ENCODE measurements at places on chromosomes 7 and 10.

DNA sequence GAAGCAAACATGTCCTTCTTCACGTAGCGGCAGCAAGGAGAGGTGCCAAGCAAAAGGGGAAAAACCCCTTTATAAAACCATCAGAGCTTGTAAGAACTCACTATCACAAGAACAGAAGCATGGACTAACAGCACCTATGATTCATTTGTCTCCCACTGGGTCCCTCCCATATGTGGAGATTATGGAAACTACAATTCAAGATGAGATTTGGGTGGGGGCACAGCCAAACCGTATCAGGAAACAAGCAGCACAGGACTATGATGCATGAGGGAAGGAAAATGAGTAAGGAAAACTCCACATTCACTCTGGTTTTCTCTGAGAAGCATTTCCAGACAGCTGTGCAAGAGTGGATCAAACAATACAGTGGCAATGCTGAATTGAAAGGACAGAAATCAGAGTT is 81.6 kb downstream of the RSU1 start:
- no peak for DNase-seq

DNA sequence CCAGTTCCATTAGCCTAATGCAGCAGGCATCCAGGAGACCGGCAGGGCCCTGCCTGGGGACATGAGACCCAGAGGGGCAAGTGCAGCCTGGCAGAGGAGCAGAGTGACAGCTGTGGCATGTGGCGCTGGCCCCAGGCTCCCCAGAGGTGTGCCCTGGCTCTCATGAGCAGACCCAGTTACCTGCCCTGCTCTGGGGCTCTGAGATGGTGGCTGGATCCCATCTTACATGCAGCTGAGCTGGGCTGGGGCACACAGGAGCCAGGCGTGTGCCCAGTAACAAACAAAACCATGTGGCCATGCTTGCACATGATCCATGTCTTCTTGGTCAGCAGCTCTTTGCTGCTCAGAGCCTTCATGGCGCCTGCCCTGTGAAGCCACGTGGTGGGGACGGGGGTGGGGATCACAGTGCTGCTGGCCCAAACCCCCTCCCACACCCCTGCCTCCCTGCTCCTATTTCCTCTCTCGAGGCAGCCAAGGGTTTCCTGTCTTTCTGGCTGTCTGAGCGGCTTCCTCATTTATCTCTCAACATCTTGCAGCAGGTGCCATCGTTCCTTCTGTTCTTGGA is 40.3 kb upstream of the GTF2I start:
- no peak for DNase-seq

- no peak for DNase-seq
Observed at GRCh38 chr7:1253681-1254181, 21.1 kb downstream of the UNCX start.

GRCh38 chr7:85186083-85186520 is 754 bp downstream of the SEMA3D start:
- DNase-seq, result no peak

GRCh38 chr10:20919481-20919880 is 22.4 kb upstream of the NEBL start:
- DNase-seq, result no peak

DNA sequence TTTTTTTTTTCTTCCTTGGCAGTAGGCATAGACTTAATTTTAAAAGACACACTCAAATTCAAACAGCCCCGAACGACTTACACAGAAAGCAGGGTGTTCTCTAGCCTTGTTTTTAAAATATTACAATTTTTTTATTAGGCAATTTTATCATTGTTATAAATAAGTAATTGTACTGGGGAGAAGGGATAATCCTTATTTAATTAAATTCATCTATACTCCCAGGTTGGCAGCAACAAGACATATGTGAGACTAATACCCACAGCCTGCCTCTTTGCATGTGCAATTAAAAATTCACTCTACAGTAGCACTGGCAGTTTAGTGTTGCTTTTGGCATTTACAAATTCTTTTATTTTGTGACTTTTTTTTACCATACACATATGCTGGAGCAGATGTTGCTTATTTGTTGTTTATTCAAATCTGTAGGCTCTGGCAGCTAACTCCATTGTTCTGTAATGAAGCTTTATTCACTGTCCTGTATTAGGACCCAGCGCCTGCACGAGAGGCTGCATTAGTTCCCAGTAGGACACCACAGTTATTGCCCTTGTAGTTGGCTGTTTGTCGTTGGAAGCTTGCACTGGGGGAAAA is 84.9 kb upstream of the PPP1R17 start:
- no peak for DNase-seq

- DNase-seq, result no peak
Observed at GRCh38 chr7:95429241-95429990, 5.4 kb downstream of the PON2 start.

DNA sequence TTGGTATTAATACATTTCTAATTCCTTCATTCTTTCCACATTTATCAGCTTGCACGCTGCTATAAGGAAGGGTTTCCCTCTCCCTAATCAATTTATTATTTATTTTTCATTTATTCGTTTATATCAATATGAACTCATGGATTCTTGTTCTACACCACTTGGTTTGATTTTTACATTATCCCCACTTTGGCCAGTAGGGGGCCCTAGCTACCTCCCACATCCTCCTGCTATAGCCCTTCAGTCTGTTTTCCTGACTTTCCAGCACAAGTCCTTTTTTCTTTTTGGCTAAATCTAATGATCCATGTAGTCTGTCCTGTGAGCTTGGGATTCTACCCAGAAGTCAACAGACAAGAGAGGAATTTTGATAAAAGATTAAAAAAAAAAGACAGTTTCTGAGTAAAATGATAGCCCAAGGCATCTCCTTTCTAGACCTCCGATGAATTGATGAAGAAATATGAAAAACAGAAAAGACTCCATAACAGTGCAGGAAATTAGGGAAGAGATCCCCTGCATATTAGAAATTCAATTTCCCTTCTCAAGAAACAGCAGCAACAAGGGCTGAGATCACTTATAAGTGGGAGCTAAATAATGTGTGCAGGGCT is 47.7 kb downstream of the LYZL2 start:
- DNase-seq, result no peak

DNA sequence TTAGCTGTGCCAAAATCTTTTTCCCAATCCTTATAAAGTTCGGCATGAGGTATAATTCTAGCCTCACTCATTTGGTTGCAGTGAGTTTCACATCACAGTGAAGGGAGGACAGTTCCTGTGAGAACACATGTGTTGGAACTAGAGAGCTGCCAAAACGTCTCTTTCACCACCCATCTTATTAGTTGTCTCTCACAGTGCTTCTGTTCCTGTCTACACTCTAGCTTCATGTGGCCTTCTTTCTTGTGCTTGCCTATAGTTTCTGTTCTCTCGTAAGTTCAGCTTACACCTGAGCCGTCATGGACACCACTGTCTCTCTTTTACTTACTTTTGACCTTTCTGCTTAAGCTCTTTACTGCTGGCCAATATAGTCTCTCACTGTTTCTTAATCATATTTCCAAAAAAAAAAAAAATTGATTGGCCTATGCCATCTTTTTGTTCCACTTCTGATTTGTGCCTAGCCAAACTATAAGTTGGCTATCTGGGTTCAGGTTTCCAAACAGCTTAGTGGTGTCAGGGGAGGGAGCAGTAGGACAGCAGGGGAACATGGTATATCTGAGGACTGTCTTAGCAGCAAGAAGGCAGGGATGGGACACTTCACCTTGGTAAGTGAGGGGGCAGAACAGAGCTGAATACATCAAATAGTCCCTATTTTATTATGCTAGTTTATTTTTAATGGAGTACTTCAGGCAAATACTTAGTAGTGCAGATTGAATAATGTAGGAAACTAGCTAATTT is 38.0 kb downstream of the ZNRF2 start:
- DNase-seq, result no peak

GRCh38 chr10:34655286-34656170 is 159.6 kb downstream of the PARD3 start:
- peak; percentile 1 for DNase-seq

DNA sequence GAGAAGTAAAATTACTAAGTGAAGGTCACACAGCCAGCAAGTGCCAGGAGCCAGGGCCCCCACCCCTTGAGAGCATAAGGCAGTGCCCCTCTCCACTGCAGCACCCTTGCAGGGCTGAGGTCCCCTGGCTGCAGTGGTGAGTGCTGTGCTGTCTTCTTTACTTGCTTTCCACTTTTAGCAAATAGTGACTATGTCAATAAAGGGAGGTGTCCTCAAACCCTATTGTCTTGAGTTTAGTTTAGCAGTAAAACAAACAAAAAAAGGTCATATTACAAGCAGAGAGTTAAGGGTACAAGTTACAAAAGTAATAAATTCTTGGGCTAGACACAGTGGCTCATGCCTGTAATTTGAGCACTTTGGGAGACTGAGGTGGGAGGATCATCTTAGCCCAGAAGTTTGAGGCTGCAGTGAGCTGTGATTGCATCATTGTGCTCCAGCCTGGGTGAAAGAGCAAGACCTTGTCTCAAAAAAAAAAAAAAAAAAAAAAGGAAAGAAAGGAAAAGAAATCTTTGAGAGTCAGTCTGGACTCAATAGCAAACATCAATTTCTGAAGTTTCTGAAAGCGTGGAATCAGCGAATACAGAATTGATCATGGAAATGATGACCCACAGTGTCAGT is 39.0 kb upstream of the KIF5B start:
- no peak for DNase-seq

GRCh38 chr10:61903928-61904344 is 2.4 kb downstream of the ARID5B start:
- DNase-seq, result no peak

GRCh38 chr10:60172363-60172990 is 217.2 kb downstream of the ANK3 start:
- DNase-seq, result no peak

DNA sequence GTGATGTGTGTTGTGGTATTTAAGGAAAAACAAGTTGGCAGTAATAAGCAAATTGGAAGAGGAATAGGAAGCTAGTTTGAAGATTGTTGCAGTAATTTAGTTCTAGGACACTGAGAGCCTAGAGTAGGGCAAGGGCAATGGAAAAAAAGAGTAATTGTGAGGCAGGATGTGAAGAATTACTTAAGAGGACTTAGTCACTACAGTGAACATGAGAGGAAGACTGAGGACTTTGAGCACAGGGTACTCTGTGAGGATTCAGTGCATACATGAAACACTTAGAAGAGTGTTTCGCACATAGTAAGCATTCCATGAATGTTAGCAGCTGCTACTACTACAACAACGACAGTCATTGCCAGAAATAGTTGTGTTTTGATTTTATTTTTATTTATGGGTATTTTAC is 30.9 kb upstream of the DKK1 start:
- DNase-seq, result no peak

DNA sequence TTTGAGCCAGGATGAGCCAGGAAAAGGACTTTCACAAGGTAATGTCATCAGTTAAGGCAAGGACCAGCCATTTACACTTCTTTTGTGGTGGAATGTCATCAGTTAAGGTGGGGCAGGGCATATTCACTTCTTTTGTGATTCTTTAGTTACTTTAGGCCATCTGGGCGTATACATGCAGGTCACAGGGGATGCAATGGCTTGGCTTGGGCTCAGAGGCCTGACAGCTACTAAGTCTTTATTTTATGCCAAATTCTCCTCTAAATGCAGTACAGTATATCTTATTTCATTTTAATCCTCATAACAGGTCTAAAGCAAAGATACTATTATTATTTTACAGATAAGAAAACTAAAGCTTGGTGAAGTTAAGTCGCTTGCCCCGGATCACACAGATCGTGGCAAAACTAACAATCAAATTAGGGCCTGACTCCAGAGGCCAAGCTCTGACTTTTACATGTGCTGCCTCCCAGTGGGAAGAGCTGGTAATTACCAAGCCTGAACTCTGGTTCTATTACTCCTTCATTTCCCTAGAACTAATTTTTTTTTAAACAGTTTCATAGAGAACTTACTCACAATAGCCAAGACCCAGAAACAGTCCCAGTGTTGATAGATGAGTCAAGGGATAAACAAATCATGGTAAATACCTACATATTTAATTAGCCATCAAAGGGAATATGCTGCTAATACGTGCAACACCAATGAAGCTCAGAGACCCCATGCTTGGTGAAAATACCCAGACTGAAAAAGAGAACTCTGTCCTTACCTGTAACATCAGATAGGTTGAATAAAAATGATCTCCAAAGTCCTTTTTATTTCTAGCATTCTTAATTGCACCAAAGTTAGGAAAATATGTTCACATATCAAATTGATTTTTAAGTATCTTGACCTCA is 35.4 kb downstream of the C7orf25 start:
- peak; percentile 8 for DNase-seq

DNA sequence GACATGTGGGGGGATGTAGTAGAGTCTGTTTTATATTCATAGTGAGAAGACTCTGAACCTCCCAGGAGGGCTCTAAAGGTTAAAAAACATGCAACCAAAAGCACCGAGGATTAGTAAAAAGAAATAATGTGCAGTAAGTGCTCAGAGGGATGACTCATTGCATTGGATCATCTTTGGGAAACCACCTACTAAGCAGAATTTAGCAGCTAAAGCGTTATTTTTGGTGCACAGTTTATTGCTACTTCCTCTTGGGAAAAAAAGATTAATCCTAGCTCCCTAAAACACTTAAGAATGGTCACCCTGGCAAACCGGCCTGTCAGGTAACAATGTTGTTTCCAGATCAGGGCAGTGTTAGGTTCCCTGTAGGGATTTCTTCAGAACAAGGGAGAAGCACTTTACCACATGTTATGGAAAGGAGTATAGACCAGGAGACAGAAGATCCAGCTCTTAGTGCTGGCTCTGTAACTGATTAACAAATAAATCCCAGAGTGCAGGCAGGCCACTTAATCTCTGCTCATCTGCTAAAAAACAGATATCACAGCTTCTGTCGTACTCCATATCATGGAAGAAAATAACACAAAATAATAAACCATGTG is 44.8 kb upstream of the FAM133B start:
- no peak for DNase-seq

- DNase-seq, result no peak
Observed at GRCh38 chr7:19026888-19027287, 90.5 kb downstream of the TWIST1 start.

DNA sequence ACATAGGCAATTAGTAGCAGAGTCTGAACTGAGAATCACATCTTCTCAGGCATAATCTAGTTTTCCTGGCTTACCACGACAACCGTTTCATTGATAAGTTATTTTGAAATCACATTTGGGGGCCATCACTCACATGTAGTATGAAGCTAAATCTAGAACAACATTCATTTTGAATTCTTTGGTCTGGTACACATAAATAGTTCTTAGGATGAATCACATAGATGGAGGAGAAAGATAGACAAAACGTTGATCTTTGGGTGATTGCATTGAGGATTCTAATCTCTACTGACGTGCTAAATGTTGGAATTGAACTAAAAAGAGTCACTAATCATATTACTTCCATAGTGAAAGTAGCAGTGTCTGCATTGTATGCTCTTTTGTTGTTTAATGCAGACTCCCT is 1022.6 kb downstream of the LRMDA start:
- no peak for DNase-seq

DNA sequence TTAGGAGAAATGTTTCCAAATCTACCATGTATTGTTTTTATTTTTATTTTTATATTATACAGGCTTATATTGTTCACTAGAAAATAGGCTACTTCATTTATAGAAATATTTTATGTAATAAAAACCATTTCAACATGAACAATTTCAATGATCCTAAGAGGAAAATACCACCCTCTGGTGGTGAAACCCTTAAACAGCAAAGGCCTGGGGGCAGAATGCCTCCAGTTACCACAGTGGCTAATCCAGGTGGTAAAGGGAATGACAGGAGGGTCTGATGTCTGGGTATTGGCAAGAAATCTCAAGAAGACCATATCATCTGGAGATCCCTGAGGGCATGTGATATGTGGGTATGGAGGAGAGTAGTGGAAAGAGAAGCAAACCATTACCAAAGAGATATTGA is 19.3 kb downstream of the MACC1 start:
- DNase-seq, result no peak

GRCh38 chr10:33376976-33377657 is 42.6 kb upstream of the NRP1 start:
- no peak for DNase-seq

- no peak for DNase-seq
Observed at GRCh38 chr7:152521420-152522337, 85.9 kb upstream of the KMT2C start.

- no peak for DNase-seq
Observed at GRCh38 chr7:17412883-17413282, 114.4 kb downstream of the AHR start.

All from NCI-H187 (cell line).